NCI-H524 treated with DMSO at 0.1 percent for 48 hours (cell line): ENCODE measurements at places on chromosomes 6 and 20.

DNA sequence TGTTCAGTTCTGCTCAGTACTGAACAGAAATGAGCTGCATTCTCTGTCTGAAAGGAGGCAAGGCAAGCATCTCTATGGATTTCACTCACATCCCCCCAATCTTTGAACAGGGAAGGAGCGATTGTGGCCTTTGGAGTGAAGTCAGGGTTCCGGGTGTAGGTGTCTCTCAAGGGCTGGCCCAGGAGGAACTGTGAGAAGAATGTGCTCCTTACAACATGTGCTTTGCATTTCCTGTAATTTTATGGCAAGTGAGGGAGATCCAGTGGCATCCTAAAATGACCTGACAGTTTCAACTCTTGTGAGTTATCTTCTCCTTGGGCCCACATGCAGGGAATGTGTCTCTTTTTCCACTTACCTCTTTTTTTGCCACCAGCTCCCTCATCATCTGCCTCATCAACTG, 63.0 kb upstream of the RIN2 start:
- no peak for DNase-seq

- DNase-seq = no peak
Measured at GRCh38 chr20:4894409-4894808, 106.9 kb downstream of the SLC23A2 start.

GRCh38 chr6:127857051-127857637, 43.7 kb downstream of the THEMIS start:
- no peak for DNase-seq

DNA sequence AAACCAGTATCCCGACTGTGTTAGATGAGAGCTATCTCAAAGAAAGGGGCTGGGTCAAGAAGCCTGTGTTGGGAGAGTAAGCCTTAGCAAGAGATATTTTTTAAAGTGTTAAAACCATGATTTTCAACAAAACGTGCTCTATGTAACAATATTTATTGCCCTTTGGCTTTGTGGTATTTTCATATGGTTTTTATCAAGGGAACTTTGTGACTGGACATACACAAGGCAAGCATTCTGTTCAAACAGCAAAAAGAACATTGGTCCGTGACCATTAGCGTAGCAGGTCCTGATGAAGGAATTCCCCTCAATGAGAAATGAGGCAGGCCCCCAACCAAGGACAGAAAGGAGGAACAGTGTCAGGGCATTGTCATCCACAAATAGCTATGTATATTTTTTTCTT, 222.6 kb downstream of the MYLK4 start:
- DNase-seq = no peak

GRCh38 chr6:27591699-27592480, 119.0 kb upstream of the ZNF184 start:
- DNase-seq = peak; percentile 50

DNA sequence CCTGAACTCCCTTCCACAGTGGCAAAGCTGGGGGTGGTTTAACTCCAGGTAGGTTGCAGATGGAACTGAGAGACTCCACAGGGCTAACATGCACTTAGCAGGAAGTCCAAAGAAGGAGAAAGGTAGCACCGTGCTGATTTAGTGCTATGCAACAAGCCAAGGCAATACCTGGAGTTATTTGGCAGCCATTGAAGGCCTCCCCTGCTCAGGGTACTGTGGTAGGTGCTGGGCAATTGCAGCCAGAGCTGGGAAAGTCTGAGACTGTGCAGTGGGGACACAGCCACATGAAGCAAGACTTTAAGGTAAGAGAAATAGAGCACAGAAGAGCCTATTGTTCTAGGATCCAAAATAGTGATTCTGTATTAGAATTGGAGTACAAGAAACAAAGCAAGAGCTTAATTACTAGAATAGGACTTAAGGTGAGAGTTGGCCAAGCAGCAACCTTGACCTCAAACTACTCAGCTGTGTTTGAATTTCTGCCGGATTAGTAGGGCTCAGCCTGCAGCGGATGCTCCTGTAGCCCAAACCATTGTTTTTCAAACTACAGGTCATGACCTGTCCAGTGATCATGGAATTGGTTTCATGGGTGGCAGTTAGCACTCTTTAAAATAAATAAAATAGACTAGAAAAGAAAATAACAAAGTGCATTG, 80.8 kb upstream of the STMND1 start:
- no peak for DNase-seq

- DNase-seq = no peak
Measured at GRCh38 chr6:130602151-130602770, 224.9 kb upstream of the SMLR1 start.

- peak; percentile 93 for DNase-seq
Measured at GRCh38 chr6:87879132-87879861, 168.3 kb upstream of the SPACA1 start.

DNA sequence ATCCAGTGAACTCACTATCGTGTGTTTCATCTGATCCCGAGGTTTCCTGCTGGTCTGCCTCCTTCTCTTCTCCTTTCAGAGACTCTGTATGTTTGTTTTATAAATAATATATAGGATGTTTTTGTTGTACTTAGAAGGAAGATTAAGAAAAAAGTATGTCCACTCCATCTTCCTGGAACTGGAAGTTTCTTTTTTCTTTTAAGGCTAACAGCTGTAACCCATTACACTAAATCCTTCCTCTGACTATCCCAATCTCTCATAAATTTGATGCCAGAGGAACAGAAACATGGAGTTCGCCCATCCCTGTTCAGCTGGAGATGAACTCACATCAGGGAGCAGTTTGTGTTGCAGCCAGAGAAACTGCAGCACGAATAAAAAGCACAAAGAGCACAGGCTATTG, 20.7 kb downstream of the RIPK1 start:
- DNase-seq = no peak

GRCh38 chr6:150238336-150238741, 95.5 kb downstream of the PPP1R14C start:
- peak; percentile 9 for DNase-seq

DNA sequence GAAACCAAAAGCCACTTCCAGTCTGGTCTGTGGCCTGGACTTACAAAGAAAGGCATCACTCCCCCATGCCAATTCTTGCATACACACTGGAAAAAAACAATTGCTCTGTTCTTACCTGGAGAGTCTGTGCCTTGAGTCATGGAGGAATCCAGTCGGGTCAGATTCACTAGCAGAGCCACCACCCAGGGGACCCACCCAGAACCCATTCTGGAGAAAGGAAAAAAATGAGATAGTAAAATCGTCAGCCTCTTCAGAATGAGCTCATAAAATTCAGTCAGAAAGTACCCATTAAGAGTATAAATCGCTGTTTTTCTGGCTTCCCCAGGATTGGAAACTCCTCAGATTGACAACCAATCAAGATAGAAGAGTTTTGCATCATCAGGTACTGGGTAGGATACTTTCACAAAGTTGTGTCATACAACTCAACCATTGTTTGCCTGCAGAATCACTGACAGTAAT, at the start of gene HLA-DOB:
TSS of gene HLA-DOB (minus strand) at position 257 of the 459 bp plus-strand sequence. CDS start at position 206, 51 bp downstream.
- no peak for DNase-seq

DNA sequence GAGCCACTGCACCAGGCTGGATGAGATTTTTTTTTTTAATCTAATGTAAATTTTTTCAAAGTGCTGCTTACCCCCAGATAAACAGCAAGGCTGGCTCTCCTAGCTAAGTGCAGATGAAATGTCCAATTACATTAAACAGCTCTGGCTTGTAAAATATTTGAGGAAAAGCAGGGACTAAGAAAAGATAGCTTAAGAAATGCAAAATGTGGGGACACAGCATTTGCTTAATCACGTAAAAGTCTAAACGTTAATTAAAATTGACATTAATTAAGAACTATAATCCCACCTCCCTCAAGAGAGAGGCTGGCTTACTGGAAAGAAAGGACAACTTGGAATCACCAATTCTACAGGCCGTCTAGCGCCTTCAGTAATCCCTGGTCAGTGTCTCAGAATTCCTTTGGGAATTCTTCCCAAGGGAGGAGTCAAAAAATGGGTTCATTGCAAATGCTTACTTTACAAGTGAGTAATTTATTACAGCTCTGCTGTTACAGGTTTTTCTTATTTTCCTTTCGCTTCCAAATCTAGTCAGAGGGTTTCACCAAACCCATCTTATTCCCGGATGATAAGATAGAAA, 13.6 kb upstream of the MARCKS start:
- DNase-seq = no peak

- DNase-seq = no peak
Measured at GRCh38 chr6:85402071-85402470, 47.8 kb upstream of the NT5E start.

- DNase-seq = no peak
Measured at GRCh38 chr6:38117281-38117680, 297.8 kb downstream of the ZFAND3 start.

DNA sequence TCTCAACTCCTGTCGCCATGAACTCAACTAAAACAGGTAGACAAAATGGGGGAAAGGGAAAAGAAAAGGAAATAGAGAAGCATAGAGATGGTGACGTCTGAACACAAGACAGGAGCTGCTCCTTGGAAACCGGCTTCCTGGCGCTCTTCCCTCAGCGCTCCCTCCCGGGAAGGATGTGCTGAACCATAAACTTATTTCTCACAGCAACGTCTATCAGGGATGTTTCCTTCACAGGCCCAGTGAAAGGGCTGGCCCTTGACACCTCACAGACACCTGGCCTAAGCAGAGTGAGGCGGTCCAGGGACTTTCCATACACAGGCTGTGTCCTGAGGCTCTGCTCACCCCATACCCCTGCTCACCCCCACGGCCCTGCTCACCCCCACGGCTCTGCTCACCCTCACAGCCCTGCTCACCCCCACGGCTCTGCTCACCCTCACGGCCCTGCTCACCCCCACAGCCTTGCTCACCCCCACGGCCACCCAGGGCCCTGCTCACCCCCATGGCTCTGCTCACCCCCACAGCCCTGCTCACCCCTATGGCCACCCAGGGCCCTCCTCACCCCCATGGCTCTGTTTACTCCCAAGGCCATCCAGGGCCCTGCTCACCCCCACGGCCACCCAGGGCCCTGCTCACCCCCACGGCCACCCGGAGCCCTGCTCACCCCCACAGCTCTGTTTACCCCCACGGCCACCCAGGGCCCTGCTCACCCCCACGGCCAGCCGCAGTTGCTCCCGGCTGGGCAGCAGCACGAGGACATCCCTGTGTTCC, 653 bp downstream of the FRMD1 start:
- DNase-seq = no peak

GRCh38 chr6:107641500-107641941, 151.6 kb downstream of the SOBP start:
- DNase-seq = no peak

GRCh38 chr6:31049518-31049917, 39.2 kb downstream of the MUC22 start:
- no peak for DNase-seq

DNA sequence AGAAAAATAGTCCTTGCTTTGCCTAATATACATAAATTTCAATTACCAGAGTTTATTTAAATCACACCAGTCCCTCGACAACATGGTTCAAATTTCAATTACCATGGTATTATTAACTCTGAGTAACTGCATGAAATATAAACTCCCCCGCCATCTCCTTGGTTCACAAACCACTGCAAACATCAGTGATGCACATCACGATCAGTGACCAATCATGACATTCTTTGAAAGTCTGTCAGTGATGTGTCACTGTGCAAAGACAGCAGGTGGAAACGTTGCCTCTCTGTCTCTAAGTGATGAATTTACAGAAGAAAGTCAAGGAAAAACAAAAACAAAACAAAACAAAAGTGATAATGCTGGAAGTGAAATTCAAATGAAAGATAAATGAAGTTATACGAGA, 86.7 kb downstream of the TASP1 start:
- no peak for DNase-seq

DNA sequence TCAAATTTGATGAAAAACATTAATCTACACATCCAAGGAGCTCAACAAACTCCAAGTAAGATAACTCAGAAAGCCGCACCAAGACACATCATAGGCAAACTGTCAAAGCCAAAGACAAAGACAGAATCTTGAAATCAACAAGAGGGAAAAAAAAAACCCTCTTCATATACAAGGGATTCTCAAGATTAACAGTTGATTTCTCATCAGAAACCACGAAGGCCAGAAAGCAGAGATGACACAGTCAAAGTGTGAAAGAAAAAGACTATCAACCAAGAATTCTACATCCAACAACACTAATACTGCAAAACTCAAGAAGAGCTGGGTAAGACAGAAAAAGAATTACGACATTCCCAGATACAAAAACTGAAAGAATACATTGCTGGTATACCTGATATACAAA, 73.8 kb downstream of the CDK19 start:
- DNase-seq = no peak

DNA sequence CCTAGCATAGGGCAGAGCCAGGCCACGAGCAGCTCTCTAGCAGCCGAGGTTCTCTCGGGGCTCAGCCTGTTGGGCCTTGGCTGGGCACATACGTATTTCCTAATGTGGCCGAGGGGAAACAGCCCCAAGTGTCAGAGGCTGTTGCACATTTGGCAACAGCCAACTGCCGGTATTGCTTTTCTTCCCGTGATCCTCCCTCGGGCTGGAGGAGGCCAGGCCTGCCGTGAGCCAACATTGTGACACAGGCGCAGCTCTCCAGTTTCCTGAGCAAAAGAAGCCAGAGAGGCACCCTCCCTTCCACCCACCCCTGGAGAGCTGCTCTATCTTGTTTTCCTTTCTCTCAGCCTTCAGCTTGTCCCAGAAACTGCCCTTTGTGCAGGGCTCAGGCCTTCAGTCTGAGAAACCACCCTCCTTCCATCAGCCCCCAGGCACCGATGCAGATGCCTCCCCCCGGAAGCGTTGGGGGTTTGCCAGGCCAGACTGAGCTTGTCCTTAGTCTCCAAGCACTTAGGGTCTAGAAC, 5.1 kb upstream of the BPI start:
- DNase-seq = no peak

DNA sequence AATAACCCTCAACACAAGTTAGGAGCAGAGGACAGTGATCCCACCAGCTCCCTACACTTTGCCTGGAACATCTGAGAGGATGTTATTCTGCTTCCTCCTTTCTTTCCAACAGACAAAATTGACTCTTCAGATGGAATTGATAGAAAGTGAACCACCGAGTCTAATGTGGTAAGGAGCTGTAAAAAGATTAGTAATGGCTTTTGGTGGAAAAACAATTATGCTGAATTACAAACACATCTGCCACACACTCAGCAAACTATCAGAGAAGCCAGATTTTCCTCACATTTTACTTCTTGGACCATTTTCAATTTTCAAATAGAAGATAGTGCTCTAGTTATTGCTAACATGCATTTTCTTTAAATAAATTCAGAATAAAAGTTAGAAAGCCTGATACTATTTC, 171.8 kb upstream of the COL21A1 start:
- no peak for DNase-seq

GRCh38 chr6:30172681-30173080, 9.3 kb downstream of the TRIM15 start:
- no peak for DNase-seq

DNA sequence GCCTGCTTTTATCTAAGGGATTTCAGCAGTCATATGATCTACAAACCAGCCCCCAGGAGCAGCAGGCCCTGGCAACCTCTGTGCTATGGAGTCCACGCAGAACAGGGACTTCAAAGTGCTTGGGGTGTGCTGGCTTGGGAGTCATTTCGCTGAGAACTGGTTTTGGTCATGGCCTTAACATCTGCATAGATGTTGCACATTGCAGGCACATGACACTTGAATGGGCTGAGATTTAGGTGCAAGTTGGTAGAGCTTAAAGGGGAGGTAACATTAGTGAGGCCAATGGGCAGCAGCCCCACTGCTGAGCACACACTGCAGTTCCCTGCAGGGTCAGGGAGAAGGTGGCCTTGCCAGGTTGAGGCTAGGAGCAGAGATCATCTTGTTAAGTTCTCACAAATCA, 43.6 kb downstream of the RREB1 start:
- DNase-seq = no peak
